Breast epithelium (tissue), 4 donors: ENCODE measurements at places on chromosomes 12 and 14. TPM values are rescaled to one million over a fixed set of nuclear protein-coding genes. Genes with fewer than 3 reads are reported as not detected.

Gene LIN7A
- 25.6 TPM for total RNA-seq

Gene SCNN1A
- 1.3 TPM for total RNA-seq

Gene KCNMB4
- 1.4 TPM for total RNA-seq

Gene CLEC4E
- total RNA-seq: 15.5 TPM
